ENCODE measurements at places on chromosomes 2 and 18.

GRCh38 chr2:172927641-172928357 is 147.8 kb upstream of the MAP3K20 start:
- no peak for DNase-seq

DNA sequence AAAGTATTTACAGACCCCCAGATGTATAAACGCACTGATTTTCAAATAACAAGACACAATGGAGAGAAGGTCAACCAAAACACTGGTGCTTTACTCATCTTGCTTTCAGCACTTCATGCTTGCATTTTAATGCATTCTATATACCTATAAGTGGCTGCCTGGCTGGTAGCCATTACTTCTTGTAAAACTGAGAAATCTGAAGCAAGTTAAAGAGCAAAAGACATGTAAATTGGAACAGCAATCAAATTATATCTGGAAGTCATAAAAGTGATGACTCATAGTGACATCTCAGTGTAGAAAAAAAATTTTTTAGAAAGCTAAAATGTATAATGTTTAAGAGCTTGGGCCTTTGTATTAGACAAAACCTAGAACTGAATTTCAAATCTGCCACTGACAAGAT is 106.2 kb downstream of the CCDC141 start:
- no peak for DNase-seq

- DNase-seq: no peak
These were observed 217.8 kb downstream of the HAUS1 start for GRCh38 chr18:46321955-46322354.

GRCh38 chr2:12704378-12704777 is 12.4 kb upstream of the TRIB2 start:
- DNase-seq: no peak

- no peak for DNase-seq
These were observed 96.7 kb downstream of the PMAIP1 start for GRCh38 chr18:59996370-59996966.

Measured in stimulated activated CD4-positive, alpha-beta T cell treated with anti-CD3 and anti-CD28 coated beads, Interleukin-15, amount 100 ng/mL, for 48 hours (primary cell).